ENCODE measurements at places on chromosomes 16 and 17. TPM values are rescaled to one million over a fixed set of nuclear protein-coding genes. Genes with fewer than 3 reads are reported as not detected.

- DNase-seq = no peak
Measured at GRCh38 chr16:14310519-14310991, 239.4 kb downstream of the MRTFB start.

MYH13 gene
- total RNA-seq = under 0.01 TPM

DNA sequence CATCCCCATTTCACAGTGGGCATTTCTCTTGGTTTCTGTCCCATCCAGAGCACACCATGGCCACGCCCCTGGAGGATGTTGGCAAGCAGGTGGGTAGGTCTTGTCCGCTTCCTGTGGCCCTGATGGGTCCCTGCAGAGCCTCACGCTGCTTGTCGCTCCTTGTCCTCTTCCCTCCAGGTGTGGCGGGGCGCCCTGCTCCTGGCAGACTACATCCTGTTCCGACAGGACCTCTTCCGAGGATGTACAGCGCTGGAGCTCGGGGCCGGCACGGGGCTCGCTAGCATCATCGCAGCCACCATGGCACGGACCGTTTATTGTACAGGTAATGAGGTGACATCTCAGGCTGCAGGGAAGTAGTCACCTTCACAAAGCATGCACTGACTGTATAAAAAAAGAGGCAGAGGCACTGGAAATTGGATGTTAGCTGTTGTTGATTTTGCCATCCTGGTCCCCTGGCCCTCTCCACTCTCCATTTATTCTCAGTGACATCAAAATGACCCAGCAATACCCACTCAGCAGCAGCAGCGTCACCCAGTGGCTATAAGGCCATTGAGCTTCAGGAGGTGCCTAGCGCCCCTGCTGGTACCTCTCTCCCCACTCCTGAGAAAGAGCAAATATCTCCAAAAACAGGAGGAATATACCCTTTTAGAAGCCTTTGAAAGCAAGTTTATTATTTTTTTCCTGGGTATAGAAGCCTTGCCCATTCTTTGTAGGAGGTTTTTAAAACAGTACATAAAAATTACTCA is 13.7 kb downstream of the METTL22 start:
- DNase-seq = no peak

DNA sequence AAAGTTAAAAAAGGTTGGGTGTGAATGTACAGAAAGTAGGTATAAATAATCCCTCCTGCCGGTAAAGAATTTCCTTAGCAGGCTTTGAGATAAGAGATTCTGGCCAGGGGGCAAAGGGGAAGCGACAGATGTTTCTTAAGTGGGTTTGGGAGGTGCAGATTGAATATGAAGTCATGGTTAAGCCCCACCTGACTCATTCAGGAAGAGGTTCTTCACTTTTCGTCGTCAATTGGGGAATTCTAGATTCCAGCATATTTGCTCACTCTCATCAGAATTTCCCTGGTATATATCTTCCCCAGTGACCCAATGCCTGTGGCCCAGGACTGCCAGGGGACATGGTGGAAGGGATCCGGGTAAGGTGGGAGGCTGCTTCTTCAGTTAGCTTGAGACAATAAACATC is 127.8 kb downstream of the CPPED1 start:
- no peak for DNase-seq

DNA sequence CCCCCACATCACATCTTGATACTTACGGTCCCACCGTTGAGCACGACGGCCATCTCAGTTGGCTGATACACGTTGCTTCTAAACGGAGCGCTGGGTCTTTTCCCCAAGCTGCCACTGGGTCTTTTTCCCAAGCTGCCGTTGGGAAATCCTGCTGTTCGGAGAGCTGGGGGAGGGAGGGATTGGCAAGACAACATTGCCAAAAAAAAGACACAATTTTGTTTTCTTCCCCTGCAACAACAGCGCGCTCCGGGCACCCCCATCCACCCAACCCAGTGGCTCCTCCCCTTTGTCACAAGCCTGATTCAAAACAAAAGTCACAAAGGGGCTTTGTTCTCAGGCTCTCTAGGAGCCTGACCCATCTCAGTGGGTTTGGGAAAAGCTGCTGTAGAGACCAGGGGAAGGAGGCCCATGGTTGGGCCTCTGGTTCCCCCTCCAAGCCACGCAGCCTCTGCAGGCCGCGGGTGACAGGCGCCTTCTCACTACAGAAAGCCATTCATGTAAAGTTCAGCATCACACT is 22.8 kb downstream of the GPRC5B start:
- DNase-seq = no peak

GRCh38 chr17:2053380-2054261 is 1.3 kb upstream of the HIC1 start:
- DNase-seq = peak; percentile 64

GRCh38 chr16:50948268-50948930 is 202.7 kb downstream of the SALL1 start:
- no peak for DNase-seq

DNA sequence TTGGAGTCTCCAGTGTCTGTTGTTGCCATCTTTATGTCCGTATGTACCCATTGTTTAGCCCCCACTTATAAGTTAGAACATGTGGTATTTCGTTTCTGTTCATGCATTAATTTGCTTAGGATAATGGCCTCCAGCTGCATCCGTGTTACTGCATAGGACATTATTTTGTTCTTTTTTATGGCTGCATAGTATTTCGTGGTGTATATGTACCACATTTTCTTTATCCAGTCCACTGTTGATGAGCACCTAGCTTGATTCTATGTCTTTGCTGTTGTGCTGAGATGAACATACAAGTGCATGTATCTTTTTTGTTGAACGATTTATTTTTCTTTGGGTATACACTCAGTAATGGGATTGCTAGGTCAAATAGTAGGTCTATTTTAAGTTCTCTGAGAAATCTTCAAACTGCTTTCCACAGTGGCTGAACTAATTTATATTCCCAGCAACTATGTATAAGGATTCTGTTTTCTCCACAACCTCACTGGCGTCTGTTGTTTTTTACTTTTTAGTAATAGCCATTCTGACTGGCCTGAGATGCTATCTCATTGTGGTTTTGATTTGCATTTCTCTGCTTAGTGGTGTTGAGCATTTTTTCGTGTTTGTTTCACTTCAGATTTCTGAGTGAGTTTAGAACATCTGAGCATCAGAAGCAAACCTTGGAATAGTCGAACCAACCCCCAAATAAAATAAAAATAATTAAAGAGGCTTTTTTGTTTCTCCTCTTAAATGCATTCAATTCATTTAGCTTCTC is 304.7 kb downstream of the ZFHX3 start:
- no peak for DNase-seq

ABR gene
- total RNA-seq = 58.1 TPM

DNA sequence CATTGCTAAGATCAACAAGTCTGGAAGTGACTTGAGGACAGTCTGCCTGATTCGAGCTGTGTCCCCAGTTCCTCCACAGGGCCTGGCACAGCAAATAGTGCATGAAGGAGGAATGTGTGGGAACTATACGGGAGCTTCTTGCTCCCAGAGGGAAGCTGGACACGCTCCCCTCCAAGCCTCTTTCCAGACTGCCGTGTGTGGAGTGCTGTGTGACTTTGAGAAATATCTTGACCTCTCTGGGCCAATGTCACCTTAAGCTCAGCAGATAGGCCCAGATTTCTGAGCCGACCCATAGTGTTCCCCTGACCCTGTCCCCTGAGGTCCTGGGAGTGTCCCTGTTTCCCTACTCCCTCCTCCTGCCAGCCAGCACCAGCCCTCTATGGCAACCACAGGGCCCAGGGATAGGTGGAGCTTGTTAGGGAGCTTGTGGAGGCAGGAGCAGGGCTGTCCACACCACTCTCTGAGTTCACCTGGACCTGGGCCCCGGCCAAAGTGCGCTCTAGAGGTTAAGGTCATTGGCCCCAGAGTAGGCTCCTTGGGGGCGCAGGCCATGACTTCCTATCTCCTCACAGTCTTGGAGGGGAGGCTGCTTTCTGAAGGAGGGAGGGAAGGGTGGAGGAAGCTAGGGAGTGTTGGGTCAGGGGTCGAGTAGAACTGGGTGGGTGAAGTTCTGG is 6.3 kb upstream of the FOXN1 start:
- DNase-seq = no peak

SCGB1C2 gene
- total RNA-seq = not detected

FLYWCH2 gene
- 17.4 TPM for total RNA-seq

TMEM92 gene
- 0.20 TPM for total RNA-seq

- DNase-seq = no peak
Measured at GRCh38 chr16:71610936-71611871, 14.8 kb upstream of the MARVELD3 start.
